CD4-positive, alpha-beta T cell (primary cell): ENCODE measurements at places on chromosomes 3 and 15. TPM values are rescaled to one million over a fixed set of nuclear protein-coding genes. Genes with fewer than 3 reads are reported as not detected.
A peak's percentile ranks its signal among the peaks of the same experiment; 100 is the strongest.

RPL22L1 gene
- total RNA-seq, result 53.5 TPM

ITIH4 gene
- 35.8 TPM for total RNA-seq

DNA sequence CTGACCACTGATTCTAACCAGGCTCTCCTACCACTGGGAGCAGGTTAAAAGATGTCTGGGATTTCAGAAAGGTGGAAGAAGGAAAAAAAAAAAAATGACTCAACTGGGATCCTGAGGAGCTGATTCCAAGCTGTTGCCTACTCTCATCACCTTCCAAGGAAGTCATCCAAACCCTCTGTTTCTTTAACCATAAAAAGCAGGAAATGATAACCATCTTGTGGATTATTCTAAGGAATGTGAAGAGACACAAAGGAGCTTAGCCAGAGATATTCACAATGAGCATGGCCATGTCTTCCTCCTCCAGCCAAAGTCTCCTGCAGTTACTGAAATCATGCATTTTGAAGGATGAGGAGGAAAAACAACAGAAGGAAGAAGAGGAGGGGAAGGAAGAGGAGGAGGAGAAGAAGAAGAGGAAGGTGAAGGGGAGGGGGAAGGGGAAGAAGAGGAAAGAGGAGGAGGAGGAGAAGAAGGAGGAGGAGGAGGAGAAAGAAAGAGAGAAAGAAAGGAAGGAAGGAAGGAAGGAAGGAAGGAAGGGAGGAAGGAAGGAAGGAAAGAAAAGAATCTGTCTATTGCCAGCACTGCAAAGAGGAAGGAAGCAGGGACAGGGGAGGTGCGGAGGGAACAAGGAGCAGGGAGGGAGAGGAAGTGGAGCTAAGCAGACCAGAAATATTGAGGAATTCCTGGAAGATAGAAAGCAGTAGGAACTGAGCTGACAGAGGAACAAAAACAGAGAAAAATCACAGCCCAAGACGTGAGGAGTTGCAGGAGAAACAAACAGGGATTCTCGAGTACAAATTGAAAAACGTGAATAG is 229.2 kb downstream of the UACA start:
- H3K27ac ChIP-seq, result peak overlapping the region; percentile 65
- peak overlapping the region; percentile 61 for H3K4me3 ChIP-seq
- peaks cover 2% of the 10 kb centered on the region for H3K36me3 ChIP-seq

- H3K4me1 ChIP-seq, result peaks cover 2% of the 10 kb centered on the region
- H3K36me3 ChIP-seq, result no peaks in the 10 kb centered on the region
- no peaks in the 10 kb centered on the region for H3K27me3 ChIP-seq
- no peak overlapping the region for H3K27ac ChIP-seq
- no peak for DNase-seq
- no peak overlapping the region for H3K4me3 ChIP-seq
These were observed 143.1 kb downstream of the WDR76 start for GRCh38 chr15:43969802-43970375.

SLCO2A1 gene
- total RNA-seq, result not detected

GRCh38 chr3:18295171-18295920 is 129.8 kb downstream of the SATB1 start:
- H3K27ac ChIP-seq, result no peak overlapping the region
- no peaks in the 10 kb centered on the region for H3K36me3 ChIP-seq
- H3K4me1 ChIP-seq, result no peaks in the 10 kb centered on the region
- H3K4me3 ChIP-seq, result no peak overlapping the region
- H3K27me3 ChIP-seq, result no peaks in the 10 kb centered on the region

KNG1 gene
- not detected for total RNA-seq

DNA sequence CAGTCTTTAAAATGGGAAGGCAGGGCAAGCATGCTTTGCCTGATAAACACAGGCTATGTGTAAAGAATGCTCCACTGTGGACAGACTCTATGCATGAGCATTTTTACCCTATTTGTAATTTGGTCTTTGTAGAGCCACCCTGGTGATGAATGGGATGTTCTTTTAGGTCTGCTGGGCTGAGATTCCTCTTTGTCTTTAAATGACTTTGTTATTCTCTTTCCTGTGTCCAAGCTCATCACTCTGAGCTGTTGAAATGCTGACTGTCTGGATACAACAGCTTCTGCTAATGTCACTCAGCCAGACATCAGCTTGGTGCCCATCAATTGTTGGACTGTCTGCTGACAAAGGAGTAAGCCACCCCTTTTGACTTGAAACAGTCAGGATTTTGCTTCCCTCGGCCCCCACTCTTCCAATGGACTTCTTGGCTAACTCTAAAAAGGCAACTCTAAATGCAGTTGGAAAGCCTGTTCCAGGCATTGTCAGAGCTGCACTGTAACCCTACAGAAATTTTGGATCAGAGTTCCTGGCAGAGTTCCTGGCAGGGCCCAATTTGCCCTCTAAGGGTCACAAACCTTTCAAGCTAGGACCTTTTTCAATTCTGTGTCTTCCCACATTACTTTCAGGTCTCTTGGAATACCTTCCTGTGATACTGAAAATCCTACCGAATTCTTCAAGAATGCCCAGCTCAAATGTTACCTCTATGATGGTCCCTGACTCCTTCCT is 40.5 kb upstream of the EIF1B start:
- no peak overlapping the region for H3K4me3 ChIP-seq
- H3K27ac ChIP-seq, result no peak overlapping the region
- no peaks in the 10 kb centered on the region for H3K27me3 ChIP-seq
- no peak for DNase-seq
- H3K36me3 ChIP-seq, result no peaks in the 10 kb centered on the region

DNA sequence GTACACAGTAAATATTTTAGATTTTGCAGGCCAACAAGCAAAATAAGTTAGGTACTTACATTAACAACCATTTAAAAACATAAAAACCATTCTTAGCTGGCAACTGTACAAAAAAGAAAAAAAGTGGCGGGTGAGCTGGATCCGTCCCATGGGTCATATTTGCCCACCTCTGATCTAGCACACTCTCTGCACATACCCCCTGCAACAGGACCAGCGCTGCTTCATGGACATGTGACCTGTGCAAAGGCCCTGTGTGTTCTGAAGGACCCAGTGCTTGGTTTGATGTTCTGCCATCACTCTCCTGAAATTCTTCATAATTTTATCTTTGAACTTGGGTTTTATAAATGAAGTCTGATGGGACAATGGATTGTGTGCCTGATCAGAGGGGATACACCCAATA is 72.5 kb upstream of the ACAN start:
- H3K27ac ChIP-seq, result no peak overlapping the region
- H3K4me1 ChIP-seq, result no peaks in the 10 kb centered on the region
- no peaks in the 10 kb centered on the region for H3K27me3 ChIP-seq
- no peaks in the 10 kb centered on the region for H3K36me3 ChIP-seq
- H3K4me3 ChIP-seq, result no peak overlapping the region
